Jurkat, Clone E6-1 (cell line): ENCODE measurements at places on chromosomes 1 and 21.

DNA sequence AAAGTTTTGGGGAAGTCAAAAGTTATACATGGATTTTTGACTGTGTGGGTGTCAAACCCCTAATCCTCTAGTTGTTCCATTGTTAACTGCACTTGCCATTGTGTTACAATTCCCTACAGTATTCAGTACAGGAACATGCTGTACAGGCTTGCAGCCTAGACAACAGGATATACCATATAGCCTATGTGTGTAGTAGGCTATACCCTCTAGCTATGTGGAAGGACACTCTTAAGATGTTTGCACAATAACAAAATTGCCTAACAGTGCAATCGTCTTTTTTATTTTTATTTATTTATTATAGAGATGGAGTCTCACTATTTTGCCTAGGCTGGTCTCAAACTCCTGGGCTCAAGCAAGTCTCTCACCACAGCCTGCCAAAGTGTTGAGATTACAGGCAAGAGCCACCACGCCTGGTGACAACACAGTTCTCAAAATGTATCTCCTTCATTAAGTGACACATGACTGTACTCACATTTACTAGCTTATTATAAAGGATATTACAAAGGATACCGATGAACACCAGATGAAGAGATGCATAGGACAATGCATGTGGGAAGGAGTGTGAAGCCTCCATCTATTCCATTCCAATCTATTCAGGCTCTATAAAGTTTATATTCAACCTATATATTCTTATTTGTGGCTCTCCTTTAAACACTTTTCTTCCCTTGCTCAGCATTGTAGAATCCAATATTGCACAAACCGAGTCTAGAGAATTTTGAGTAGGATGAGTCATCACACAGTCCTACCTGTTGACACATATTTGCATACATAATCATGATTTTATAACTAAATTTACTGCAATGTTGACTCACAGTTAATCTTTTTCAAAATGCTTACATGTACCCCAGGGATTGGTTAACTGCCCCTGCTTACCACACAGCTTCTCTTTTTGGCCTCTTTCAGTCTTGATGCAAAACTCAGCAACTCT is 28.4 kb upstream of the CEP350 start:
- DNase-seq, result no peak

GRCh38 chr1:225707824-225708223 is 54.9 kb upstream of the ENAH start:
- no peak for DNase-seq

DNA sequence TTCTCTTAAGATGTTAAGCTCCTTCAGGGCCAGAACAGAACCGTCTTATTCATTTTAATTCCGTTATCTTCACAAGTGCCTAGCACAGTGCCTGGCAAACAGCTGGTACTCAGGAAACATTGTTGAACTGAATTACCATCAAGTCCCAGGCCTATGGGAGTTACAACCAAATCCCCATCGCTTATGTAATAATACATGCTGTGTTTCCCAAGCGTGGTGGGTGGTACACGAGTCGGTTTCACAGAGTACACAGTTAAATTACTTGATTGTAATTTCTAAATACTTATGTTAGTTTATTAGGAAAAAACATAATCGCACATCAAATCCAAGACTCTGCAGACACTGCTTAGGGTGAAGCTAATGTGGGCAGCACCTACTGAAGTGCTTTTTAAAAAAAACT is 1.0 kb downstream of the ANGEL2 start:
- DNase-seq, result no peak

DNA sequence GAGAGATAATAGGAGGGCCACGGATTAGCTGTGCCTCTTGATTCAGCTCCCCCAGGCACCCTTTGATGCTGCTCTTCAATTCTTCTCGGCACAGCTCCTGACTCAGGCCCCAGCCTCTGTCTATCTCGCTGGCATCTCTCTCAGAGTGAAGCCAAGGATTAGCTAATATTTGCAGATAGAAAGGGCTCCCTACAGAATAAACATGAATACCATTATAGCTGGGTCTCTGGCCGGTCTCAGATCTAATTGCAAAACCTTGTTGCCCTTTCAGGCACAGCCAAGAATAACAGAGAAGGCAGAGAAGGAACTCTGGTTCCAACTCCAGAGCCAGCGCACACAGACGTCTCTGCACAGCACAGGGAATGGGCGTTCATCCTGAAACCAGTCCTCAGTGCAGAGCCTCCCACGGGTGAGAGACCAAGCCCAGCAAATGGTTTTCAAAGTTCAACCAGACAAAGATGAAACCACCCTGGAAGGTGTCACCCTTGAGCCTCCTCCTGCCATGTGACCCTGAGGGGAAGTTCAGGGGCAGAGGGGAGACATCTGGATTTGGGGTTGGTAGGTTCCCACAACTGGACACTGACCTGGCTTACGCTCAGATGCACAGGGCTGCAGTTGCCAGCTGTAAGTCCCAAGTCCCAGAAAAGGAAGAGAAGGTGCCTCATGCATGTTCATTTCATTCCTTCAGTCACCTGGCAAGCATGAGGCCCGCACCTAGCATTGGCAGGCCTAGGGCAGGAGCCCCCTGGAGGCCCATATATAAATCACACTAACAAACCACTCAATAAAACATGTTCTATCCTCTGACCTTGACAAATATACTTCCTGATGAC is 394.0 kb downstream of the NPHP4 start:
- no peak for DNase-seq

GRCh38 chr21:43907751-43908150 is 42.7 kb downstream of the AGPAT3 start:
- no peak for DNase-seq

GRCh38 chr1:3209201-3209600 is 140.2 kb downstream of the PRDM16 start:
- no peak for DNase-seq

GRCh38 chr1:100382657-100383056 is 30.4 kb downstream of the CDC14A start:
- DNase-seq, result no peak
